ENCODE measurements at places on chromosomes 5 and 9. TPM values are rescaled to one million over a fixed set of nuclear protein-coding genes. Genes with fewer than 3 reads are reported as not detected.

- DNase-seq, result no peak
These were observed 302.4 kb downstream of the PDE4D start for GRCh38 chr5:59591162-59591561.

GRCh38 chr9:116491659-116492058, 195.4 kb upstream of the TRIM32 start:
- no peak for DNase-seq

DNA sequence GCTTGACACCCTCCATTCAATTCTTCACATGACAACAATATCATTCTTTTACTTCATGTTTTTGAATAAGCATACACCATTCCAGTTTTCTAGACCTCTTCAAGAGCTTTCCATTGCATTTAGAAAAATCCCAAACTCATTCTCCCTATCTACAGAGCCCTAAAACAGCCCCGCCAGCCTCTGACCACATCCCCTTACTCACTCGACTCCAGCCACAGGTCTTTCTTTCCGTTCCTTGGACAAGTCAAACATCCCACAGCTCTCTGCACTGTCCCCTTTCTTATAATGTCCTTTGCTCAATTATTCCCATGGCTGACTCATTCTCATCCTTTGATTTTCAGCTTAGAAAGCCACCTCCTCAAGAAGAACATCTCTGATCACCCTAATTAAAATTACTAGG, 38.2 kb downstream of the TTC39B start:
- DNase-seq, result no peak

The ISCA1 gene
- 24.0 TPM for total RNA-seq

The CCL21 gene
- not detected for total RNA-seq

Measured in OCI-LY7 (cell line).